ENCODE measurements at places on chromosomes 6 and 20. TPM values are rescaled to one million over a fixed set of nuclear protein-coding genes. Genes with fewer than 3 reads are reported as not detected.

- ATAC-seq, result no peak
Observed at GRCh38 chr20:15918631-15919030, 654.6 kb downstream of the KIF16B start.

GRCh38 chr6:122726649-122727048 lies 52.9 kb upstream of the FABP7 start:
- peak; percentile 44 for ATAC-seq

- no peak for ATAC-seq
Observed at GRCh38 chr20:47934761-47935160, 149.5 kb upstream of the SULF2 start.

DNA sequence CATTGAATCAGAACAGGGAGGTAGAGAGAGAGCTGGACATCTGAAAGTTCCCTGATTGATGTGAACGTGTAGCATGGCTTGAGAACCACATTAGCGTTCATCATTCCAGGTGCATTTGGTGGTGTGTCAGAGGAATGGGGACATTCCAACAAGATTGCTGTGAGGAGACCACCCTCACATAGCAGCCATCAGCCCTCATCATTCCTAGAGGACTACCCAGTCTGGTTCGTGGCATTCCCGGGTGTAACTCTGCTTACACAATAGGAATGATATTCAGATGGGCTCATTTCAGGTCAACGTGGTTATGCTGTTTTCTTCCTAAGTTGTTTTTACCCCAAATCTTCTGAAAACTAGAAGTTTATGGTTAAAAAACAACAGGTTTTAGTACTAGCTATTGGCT lies 62.2 kb upstream of the KLHL31 start:
- ATAC-seq, result no peak

The GSTA2 gene
- total RNA-seq, result not detected

- no peak for ATAC-seq
Observed at GRCh38 chr6:55621993-55622392, 43.0 kb upstream of the HMGCLL1 start.

The MUCL3 gene
- 0.14 TPM for total RNA-seq

- ATAC-seq, result peak; percentile 94
Observed at GRCh38 chr6:170129691-170130171, 161.1 kb downstream of the DLL1 start.

GRCh38 chr6:139175389-139175948 lies 40.6 kb downstream of the HECA start:
- no peak for ATAC-seq

The CAP2 gene
- 21.8 TPM for total RNA-seq

The DNAAF9 gene
- 24.5 TPM for total RNA-seq

Measured in motor neuron (in vitro differentiated cells).